Tongue (tissue), 3 donors: ENCODE measurements at places on chromosomes 7 and 10.

DNA sequence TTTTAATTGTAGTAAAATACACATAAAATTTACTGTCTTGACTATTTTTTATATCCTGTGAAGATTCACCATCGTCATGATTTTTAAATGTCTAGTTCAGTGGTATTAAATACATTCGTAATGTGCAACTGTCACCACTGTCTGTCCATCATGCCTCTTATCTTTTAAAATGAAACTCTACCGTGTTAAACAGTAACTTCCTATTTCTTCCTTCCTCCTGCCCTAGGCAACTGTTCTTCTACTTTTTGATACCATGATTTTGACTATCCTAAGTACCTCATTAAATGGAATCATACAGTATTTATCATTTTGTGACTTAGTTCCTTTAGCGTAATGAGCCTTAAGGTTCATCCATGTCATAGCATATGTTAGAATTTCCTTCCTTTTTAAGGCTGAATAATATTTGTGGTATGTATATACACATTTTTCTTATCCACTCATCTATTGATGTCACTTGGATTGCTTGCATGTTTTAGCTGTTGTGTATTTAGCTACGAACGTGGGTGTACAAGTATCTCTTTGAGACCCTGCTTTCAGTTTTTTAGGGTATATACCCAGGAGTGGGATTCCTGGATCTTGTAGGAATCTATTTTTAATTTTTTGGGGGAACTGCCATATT lies 13.5 kb downstream of the SLK start:
- DNase-seq: no peak

GRCh38 chr10:42482411-42482810 lies 156.0 kb downstream of the ZNF33B start:
- DNase-seq: no peak

DNA sequence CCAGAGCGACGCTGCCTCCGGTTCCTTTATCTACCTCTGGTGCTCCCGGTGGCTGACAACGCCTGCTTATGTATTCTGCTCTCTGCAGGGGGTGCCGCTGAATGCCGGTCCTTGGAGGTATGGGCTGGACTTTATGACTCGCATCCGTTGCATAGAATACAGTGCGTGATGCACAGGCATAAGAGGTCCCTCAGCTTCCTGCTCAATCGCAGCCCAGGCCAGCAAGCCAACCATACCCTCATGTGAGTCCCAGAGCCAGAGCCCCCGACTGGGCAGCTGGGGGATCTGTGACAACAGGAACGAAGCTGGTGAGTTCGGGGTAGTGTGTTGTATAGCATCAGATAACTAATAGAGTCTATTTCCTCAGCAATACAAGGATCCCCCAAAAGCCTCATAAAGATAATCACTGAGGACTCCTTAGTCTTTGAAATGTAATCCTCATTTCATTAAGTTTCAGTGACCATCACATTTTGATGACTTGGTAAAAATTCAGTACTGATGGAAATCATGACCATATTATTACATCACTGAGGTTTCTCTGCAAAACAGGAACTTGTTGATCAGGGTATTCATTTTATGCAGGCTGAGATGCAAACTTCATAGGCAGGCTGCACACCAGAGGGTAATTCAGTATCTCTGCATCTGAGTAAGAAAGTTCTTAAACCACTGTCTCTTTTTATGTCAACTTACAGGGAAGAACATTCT lies 607.8 kb downstream of the PTPRN2 start:
- no peak for DNase-seq

GRCh38 chr7:94697035-94697974 lies 41.4 kb upstream of the SGCE start:
- peak; percentile 62 for DNase-seq

- DNase-seq: no peak
Observed at GRCh38 chr10:89079961-89080360, 89.4 kb downstream of the FAS start.

GRCh38 chr10:119275085-119275484 lies 67.7 kb downstream of the GRK5 start:
- DNase-seq: no peak

DNA sequence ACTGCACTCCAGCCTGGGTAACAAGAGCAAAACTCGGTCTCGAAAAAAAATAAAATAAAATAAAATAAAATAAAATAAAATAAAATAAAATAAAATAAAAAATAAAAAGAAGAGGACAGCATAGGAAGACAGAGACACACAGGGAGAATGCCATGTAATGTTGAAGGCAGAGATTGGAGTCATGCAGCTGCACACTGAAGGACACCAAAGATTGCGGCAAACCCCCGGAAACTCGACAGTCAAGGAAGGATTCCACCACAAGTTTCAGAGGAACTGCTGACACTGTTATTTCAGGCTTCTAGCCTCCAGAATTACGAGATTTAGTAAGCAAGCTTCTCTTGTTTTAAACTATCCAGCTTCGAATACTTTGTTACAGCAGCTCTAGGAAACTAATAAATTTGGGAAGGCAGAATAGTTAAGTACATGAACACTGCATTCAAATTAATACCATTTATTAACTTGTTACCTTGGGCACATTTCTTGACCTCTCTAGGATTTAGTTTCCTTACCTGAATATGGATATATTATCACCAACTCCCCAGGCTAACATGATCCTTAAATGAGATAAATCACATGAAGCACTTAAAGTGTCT lies 9.5 kb downstream of the CPED1 start:
- no peak for DNase-seq

DNA sequence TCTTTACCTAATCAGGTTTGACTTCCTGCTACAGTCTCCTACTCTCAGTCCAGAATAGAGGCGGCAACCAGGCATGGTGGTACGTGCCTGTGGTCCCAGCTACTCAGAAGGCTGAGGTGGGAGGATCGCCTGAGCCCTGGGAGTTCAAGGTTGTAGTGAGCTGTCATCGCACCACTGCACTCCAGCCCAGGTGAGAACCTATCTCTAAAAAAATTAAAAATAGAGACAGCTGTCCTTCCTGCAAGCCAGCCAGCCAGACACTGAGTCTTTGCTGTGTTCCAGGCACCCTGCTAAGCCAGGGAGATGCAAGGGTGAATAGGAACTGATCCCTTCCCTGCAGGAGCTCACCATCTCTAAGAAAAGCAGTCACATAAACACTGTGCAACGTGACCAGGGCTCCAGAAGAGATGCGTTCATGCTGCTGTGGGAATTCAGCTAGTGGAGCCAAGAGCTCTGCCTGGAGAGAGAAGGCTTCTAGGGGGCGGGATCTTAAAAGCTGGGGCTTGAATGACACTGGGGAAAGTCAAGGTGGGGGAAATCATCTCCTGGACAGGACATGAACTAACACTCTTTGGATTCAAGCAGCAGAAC lies 22.1 kb upstream of the SLIT1 start:
- DNase-seq: no peak

DNA sequence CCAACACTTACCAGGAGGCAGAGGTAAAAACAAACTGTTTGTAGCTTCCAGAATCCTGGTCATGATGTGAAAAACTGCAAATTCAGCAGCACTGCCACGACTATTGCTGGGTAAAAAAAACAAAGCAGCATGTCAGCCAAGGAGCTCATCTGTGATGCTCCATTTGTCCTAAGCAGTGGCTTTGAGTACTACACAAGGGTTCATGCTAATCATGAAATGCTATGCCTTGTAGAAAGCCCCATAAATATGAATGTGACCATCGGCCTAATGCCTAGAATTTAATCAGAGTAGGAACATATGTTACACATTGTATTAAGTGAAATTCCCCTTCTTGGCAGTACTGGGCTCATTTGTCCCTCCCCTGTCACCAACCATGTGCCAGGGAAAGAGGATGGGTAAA lies 95.4 kb downstream of the GSAP start:
- DNase-seq: peak; percentile 34

DNA sequence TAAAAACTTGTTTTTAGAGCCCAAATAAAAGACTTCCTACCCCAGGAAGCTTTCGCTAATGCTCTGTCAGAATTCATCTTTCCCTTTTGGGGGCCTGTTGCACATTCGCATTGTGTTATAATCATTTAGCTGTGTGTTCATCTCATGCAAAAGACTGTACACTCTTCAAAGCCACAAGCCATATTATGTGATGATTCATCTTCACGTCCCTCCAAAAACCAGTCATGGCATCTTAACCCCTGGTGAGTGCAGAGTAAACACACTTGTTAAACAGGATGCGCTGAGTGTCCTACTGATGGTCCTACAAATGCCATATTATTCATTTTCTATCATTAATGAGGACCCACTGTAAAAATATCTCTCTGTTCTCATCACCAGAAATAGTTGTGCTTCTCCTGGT lies 235.4 kb downstream of the KIAA1217 start:
- DNase-seq: no peak

DNA sequence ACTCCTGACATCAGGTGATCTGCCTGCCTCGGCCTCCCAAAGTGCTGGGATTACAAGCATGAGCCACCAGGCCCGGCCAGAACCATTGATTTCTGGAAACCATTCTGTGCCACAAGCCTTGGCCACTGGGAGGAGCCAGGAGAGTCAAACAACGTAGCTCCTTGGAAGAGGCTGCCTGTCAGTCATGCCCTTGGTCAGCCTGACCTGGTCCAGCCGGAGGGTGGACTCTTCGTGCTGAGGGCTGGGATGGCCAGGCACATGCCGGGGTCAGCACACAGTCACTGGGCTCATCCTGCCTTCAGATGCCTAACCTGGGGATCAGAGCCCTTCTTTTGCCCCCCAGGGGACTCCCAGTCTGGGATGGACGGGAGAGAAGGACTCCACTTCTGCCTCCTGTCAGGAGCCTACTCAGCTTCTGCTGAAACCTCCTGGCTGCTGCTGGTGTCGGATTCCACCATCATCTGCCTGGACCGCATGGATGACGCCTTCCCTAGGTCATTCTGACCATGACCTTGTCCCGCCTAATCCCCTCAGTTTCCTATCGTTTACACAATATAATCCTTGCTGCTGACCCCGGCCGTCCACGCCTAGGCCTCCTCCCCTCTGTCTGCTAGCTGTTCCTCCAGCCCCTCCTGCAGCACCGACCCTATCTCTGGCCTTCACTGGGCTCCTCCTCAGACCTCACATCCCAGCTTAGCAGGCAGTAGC lies 30.4 kb downstream of the TMEM270 start:
- DNase-seq: no peak

- no peak for DNase-seq
Observed at GRCh38 chr7:86252406-86252805, 391.3 kb upstream of the GRM3 start.

- no peak for DNase-seq
Observed at GRCh38 chr7:4225881-4226523, 456.1 kb upstream of the FOXK1 start.

GRCh38 chr7:83836028-83836427 lies 187.1 kb upstream of the SEMA3E start:
- no peak for DNase-seq

GRCh38 chr10:61994405-61995219 lies 93.1 kb downstream of the ARID5B start:
- DNase-seq: peak; percentile 75

GRCh38 chr10:98212196-98212595 lies 55.8 kb downstream of the LOXL4 start:
- peak; percentile 28 for DNase-seq

- DNase-seq: no peak
Observed at GRCh38 chr10:68221196-68221595, 10.7 kb downstream of the ATOH7 start.

DNA sequence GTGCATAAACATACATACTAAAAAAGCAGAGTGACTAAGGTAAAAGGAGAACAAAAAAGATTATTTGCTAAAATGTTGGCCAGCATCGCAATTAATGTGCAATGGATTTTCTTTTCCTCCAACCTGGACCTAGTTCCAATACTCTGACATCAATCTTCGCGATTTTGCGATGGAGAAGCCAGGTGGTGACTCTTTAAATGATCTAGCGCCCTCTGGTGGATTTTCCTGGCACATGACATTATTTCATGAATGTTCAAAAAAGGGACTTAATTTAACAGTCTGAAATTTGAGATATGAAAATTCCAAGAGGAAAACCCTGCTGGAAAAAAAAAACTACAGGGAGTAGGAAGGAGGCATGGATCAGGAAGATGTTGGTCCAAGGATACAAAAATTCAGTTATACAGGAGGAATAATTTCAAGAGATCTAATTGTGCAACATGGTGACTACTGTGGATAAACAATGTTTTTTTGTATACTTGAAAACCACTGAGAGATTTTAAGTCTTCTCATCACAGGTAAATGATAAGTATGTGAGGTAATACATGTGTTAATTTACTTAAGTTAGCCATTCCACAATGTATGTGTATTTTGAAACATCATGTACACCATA lies 4.3 kb upstream of the KCNMA1 start:
- peak; percentile 94 for DNase-seq

DNA sequence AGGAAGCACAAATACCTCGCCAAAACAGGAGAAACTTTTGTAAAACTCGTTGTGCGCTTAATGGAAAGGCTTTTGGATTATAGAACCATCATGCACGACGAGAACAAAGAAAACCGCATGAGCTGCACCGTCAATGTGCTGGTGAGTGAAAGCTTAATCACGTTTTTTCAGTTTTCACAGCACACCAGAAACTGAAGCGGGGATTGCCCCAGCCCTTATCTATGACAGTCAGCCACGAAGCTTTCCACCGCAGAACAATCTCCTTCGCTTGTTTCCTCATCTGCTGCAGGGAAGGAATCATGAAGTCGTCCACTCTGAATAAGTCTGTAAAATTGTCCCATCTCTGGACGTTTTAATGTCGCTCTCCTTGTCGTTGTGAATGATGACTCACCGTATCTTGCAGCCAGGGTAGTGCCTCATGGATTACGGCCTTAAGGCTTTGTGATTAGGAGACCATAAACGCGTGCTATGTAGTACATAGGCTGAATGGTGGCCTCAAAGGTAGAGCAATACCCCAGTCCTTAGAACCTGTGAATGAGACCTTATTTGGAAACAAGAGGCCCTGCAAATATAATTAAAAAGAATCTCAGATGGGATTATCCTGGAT lies 174.9 kb upstream of the NPS start:
- DNase-seq: no peak

DNA sequence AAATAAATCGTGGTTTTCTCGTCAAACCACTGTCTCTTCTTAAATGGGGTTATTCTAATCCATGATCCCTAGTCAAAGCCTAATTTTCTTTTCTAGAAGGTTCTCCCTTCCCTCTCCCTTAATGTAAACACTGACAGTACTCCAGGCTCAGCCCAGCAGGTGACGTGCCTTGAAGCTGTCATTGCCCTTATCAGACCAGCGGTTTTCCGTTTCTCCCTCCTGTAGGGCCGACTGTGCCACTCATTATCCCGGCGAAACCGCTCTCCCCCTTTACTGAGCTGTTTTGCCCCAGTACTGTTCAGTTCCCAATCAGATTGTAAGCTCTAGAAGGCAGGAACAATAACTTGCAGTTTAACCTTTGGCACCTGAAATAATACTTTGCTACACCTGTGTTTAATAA lies 153.5 kb upstream of the RHEB start:
- no peak for DNase-seq

- no peak for DNase-seq
Observed at GRCh38 chr10:69089638-69090599, 2.0 kb downstream of the SRGN start.

DNA sequence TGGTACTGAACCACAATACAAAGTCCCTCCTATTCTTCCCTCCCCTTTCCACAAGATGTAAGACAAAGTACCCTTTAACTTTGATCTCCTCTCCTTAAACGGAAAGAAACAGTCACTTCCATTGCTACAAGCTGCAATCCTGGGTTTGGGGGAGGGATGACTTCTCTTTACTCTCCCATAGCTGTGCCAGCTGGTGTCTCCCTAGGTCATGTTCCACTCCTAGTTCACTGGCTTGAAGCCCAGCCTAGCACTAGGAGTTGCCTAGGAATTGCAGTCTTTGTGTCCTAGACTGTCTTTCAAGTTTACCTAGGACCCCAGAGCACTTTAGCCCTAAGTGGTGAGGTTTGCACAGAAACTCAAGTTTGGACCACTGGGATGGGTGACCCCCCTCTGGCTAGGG lies 311.1 kb downstream of the HPSE2 start:
- DNase-seq: no peak

GRCh38 chr10:97089209-97089870 lies 96.4 kb downstream of the SLIT1 start:
- no peak for DNase-seq
